ENCODE measurements at places on chromosomes 3 and 15. TPM values are rescaled to one million over a fixed set of nuclear protein-coding genes. Genes with fewer than 3 reads are reported as not detected.

DNA sequence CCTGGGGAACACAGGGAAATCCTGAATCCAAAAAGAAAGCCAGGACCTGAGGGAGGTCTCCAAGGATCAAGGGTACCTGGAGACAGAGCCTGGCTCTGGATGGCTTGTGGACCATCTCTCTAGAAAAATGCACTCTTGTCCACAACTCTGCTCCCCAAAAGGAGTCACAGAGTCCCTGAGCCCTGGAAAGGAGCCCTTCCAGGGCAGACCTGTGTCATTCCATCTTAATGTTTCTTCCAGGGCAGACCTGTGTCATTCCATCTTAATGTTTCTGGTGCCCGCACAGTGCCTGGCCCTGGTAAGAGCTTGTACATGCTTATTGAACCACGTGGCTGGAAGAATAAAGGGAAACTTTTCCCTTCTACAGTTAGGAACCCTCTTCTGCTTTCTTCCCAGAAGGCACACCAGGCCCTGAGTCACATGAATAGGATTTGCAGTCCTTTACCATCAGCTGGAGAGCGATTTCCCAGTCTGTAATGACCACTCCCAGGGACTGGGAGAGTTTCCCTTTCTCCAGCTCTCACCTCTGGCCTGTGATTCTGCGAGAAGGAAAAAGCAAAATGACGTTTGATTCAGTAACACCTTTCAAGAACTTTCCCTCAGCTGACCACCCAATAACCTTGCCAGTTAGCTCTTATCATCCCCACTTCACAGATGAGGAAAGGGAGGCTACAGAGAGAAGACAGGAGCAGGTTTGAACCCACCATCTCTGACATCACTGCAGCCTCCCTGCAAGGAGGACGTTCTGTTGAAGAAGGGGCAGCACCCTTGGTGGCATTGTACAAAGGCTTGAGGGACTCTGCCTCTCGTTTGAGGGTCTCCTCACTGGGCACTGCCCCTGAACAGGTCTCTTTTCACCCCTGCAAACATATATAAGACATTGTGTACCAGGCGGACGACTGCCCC lies 35.8 kb upstream of the SLCO2A1 start:
- no peak for DNase-seq

- no peak for DNase-seq
These were observed 128.1 kb upstream of the ARL6 start for GRCh38 chr3:97636465-97636864.

DNA sequence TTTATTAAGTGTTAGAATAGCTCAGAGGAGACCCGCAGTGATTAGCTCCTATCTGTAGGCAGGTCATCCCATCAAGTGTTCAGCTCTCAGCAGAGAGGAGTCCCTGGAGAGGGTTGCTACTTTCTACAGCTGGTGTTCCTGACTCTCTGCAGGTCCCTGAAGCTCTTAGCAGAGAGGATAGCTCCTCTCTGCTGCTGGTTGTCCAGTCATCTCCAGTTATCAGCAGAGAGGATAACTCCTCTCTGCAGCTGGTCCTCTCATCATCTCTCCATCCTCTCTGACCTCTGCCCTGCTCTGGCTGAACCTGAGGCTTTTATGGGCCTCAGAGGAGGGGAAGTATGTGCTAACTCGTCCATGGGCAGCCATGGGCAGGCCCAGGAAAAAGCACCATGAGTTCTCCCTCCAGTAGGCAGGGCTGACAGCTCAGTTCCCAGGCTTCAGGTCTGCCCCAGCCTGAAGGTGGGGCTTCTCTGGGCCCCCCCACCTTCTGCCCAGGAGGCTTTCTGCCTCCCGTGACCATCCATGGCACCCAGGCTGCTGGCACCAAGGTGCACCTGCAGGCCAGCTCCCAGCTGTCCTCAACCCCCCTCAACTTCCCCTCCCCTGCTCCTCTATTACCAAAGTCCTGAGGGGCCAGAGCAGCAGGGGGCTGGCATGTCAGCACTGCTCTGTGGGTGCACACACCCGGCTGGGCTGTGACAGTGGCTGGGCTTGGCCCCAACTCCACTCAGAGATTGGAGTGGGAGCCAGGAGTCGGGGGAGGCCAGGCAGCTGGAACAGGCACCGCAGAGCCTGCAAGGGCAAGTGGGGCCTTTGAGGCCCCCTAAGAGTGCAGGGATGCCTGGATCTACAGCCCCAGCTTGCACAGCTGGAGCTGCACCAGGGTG lies 98.9 kb upstream of the FRMD4B start:
- no peak for DNase-seq

DNA sequence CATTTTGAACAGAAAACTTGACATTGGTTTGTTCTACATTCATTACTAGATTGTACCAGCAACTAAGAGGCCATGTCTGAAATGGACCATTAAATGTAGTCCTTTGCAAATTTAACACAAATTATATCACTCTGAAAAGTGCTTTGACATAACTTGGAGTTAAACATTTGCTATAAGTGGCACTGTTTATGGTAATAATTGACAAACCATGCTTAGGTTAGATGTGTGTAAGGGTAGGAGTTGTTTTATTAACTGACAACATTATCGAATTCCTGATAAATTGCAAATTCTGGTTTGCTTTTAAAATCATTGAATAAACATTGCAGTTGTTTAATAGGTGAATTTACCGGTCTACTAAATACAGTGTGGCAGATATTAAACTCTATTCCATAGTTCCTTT lies 6.1 kb upstream of the TMEM207 start:
- no peak for DNase-seq

Gene BCHE
- total RNA-seq: 2.9 TPM

GRCh38 chr3:41853540-41854196 lies 108.2 kb downstream of the ULK4 start:
- no peak for DNase-seq

GRCh38 chr3:157624801-157625200 lies 121.6 kb upstream of the VEPH1 start:
- no peak for DNase-seq

GRCh38 chr3:77460326-77460725 lies 420.4 kb downstream of the ROBO2 start:
- no peak for DNase-seq

DNA sequence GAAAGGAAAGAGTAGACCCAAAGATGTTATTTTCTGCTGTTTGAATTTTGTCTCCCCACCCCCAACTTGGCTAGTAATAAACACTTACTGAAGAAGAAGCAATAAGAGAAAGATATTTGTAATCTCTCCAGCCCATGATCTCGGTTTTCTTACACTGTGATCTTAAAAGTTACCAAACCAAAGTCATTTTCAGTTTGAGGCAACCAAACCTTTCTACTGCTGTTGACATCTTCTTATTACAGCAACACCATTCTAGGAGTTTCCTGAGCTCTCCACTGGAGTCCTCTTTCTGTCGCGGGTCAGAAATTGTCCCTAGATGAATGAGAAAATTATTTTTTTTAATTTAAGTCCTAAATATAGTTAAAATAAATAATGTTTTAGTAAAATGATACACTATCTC lies 21.6 kb downstream of the CLDN18 start:
- DNase-seq: no peak

Gene SPINT1
- total RNA-seq: 7.4 TPM

Gene IRAK2
- 1.4 TPM for total RNA-seq

- no peak for DNase-seq
These were observed 16.5 kb upstream of the VGLL4 start for GRCh38 chr3:11660242-11660641.

GRCh38 chr3:53464424-53464823 lies 30.0 kb upstream of the CACNA1D start:
- no peak for DNase-seq

DNA sequence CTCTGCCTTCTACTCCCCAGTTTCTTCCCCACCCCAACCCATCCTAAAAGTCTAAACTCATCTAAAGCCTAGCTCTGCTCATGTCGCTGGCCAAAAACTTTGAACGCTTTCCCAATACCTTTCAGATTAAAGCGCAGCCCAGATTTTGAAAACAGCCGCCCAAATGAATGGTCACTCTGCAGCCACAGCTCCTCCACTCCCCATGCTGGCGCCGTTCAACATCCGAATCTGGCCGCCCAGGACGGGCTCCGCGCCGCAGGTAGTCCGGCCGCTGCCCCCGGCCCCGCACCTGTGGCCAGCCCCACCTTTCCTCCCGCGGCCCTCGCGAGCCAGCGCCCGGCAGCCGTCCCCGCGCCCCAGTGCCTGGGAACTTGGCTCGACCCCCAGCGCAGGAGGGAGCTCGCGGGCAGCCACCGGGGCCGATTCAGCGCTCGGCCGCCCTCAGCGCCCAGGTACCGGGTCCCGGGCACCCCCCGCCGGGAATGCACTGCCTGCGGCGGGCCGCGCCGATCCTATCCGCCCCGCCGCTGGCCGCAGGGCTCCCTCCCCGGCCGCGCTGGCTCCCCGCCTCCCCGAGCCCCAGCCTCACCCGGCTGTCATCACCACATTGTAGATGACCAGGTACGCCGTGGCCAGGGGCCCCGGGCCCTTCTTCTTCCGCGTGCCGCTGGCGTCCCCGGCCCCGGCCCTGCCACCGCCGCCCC lies 417 bp downstream of the HACD2 start:
- DNase-seq: no peak

Gene MUSTN1
- total RNA-seq: 9.8 TPM

Gene WNT5A
- total RNA-seq: 22.3 TPM

Gene ZKSCAN7
- 10.7 TPM for total RNA-seq

DNA sequence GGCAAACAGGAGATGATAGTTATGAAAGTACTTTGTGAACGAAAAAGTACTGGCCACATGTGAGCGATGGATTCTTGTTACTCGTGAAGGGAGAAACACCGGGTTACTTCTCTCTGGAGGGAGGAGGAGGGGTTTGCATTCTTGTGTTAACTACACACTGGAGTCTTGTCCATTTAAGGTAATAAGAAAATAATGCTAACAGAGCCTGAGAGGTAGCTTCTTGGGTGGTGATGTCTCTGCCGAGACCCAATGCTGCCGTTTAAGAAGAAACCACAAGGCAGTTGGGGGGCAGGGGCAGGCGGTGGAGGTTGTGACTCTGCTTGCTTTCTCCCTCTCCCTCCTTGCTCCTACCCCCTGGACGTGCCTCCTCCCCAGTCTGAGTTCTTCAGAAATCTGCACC lies 100.9 kb upstream of the ROPN1 start:
- DNase-seq: no peak

DNA sequence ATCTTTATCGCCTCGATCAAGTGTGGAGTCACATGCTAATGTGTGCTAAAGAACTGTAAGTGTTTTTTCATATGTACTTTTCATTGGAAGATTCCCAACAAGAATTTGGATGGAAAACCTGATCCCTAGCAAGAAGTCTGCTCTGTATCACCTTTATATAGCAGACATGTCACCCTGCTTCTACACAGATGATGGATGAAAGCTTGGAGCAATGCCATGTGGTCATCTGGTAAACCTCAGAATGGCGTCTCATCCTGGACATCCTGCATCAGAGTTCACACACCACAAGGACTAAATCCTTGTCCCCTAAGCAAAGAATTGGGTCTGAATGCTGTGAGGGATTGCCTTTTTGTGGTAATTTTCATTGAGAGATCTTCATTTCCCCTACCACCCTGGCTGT lies 42.1 kb upstream of the CTDSPL start:
- DNase-seq: no peak

- no peak for DNase-seq
These were observed 24.4 kb downstream of the LARS2 start for GRCh38 chr3:45412763-45413162.

DNA sequence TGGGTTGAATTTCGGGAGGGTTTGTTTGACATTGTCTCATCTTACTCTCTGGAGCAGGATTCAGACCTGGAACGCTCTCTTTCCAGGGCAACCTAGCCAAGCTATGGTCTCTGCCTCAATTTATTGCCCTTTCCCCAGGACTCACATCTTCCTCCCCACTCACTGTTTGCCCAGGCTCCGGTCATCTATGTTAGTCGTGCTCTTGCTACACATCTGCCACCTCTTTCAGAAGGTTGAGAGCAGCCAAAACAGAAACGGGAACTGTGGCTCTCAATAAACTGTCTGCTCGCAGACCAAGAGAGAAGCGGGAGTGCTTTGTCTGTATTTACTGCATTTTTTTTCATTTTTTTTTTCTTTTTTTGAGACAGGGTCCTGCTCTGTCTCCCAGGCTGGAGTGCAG lies 81.6 kb downstream of the ST6GAL1 start:
- DNase-seq: no peak

DNA sequence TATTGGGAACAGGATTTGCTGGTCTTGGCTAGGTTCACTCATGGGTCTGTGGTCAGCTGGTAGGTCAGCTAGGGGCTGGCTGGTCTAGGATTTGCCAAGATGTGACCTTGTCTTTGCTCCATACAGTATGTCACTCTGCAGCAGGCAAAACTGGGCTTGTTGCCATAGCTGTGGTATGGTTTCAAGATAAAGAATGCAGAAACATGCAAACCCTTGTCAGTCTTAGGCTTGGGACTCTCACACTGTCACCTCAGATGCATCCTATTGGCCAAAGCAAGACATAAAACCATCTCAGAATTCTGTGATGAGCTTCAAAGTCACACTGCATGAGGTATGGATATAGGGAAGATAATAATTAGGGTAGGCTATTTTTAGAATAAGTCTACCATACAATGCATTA lies 66.6 kb upstream of the TBC1D5 start:
- DNase-seq: no peak

GRCh38 chr3:66469220-66469640 lies 31.6 kb downstream of the LRIG1 start:
- no peak for DNase-seq

DNA sequence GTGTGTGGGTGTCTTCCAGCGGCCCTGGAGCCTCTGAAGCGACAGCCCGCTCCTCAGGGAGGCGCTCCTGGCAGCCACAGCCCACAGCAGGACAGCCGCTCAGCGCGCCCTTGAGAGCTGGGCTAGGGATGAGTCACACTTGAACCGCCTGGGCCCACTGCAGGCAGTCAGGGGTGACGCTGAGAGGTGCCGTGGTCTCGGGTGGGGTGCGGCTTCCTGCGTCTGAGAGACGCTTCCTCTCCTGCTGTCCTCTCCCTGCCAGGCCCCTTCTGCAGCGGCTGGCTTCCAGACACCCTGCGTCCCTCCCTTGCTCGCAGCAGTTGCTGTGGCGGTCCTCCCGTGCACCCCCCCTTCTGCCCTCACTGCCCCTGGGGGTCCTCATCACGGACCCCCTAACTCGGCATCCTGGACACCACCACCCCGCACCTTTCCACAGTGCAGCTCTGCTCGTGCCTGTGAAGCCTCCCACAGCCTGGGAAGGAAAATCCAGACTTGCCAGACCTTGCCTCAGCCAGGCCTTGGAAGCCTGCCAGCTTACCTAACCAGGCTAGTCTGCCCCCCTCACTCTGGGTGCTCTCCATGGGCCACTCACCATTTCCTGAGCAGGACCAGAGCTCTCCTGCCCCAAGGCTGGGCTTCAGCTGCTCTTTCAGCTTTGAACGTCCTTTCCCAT lies 1.1 kb upstream of the SPTBN5 start:
- peak; percentile 79 for DNase-seq
